Uterine smooth muscle cell (primary cell): ENCODE measurements at places on chromosomes 6 and 20. TPM values are rescaled to one million over a fixed set of nuclear protein-coding genes. Genes with fewer than 3 reads are reported as not detected.

Gene COL12A1
- 526 and 765 TPM in 2 replicates for total RNA-seq

Gene TP53TG5
- not detected in 2 replicates for total RNA-seq

Gene MCCD1
- total RNA-seq, result not detected in 2 replicates

Gene C20orf96
- total RNA-seq, result 3.1 and 4.4 TPM in 2 replicates

Gene MLN
- not detected in 2 replicates for total RNA-seq

Gene SLC23A2
- total RNA-seq, result 11.2 and 17.6 TPM in 2 replicates

Gene TREML2
- not detected in 2 replicates for total RNA-seq

Gene SEL1L2
- total RNA-seq, result not detected in 2 replicates

Gene MYBL2
- 3.0 and 16.8 TPM in 2 replicates for total RNA-seq

Gene TPMT
- 27.4 and 55.6 TPM in 2 replicates for total RNA-seq

Gene SLC17A4
- total RNA-seq, result not detected in 2 replicates

Gene CARMIL1
- 8.5 and 10.2 TPM in 2 replicates for total RNA-seq

Gene CENPQ
- 9.6 and 32.3 TPM in 2 replicates for total RNA-seq

Gene LCA5
- total RNA-seq, result 4.2 and 6.7 TPM in 2 replicates

Gene OR2B3
- not detected in 2 replicates for total RNA-seq

Gene CST4
- total RNA-seq, result 0.22 and 0.75 TPM in 2 replicates

Gene DDO
- total RNA-seq, result 2.9 and 3.0 TPM in 2 replicates

Gene GRM1
- total RNA-seq, result not detected in 2 replicates

Gene GPR63
- 0.44 and 0.50 TPM in 2 replicates for total RNA-seq

Gene FRK
- total RNA-seq, result 0.33 and 0.37 TPM in 2 replicates

Gene SLC17A2
- total RNA-seq, result not detected in 2 replicates

Gene CYP39A1
- 0.44 and 1.7 TPM in 2 replicates for total RNA-seq

Gene HCK
- not detected in 2 replicates for total RNA-seq

Gene PROCR
- 67.1 and 101 TPM in 2 replicates for total RNA-seq

Gene PTGIS
- 22.4 and 58.2 TPM in 2 replicates for total RNA-seq

Gene EEF1A2
- 0.33 and 1.9 TPM in 2 replicates for total RNA-seq

Gene JPH2
- 3.0 and 6.1 TPM in 2 replicates for total RNA-seq

Gene OPN5
- not detected in 2 replicates for total RNA-seq

Gene APOM
- 0.89 and 1.2 TPM in 2 replicates for total RNA-seq

Gene SFTA2
- total RNA-seq, result not detected in 2 replicates

Gene SLC17A1
- total RNA-seq, result not detected in 2 replicates

Gene TRPC4AP
- 77.4 and 78.1 TPM in 2 replicates for total RNA-seq

Gene NOX3
- not detected in 2 replicates for total RNA-seq

Gene BMP7
- not detected in 2 replicates for total RNA-seq

Gene ZNF391
- 1.7 and 3.0 TPM in 2 replicates for total RNA-seq

Gene EPPIN
- total RNA-seq, result not detected in 2 replicates

Gene NR2E1
- total RNA-seq, result not detected in 2 replicates

Gene GGTLC1
- total RNA-seq, result not detected in 2 replicates

Gene HLA-DMA
- 0.33 and 1.1 TPM in 2 replicates for total RNA-seq

Gene CTCFL
- total RNA-seq, result not detected in 2 replicates

Gene OPRM1
- not detected in 2 replicates for total RNA-seq

Gene JAG1
- 4.2 and 12.9 TPM in 2 replicates for total RNA-seq

Gene HLA-DPB1
- 6.8 and 21.1 TPM in 2 replicates for total RNA-seq

Gene IL17F
- total RNA-seq, result not detected in 2 replicates

Gene PSORS1C2
- total RNA-seq, result not detected in 2 replicates

Gene HLA-DQB2
- not detected in 2 replicates for total RNA-seq

Gene TOX2
- 1.6 and 1.9 TPM in 2 replicates for total RNA-seq

Gene TMEM244
- 0.66 TPM in 1 of 2 replicates, not detected in the other for total RNA-seq

Gene RIPOR3
- 12.7 and 15.6 TPM in 2 replicates for total RNA-seq

Gene BPIFB2
- not detected in 2 replicates for total RNA-seq

Gene DEFB132
- total RNA-seq, result not detected in 2 replicates

Gene CRYBG1
- total RNA-seq, result 16.2 and 27.7 TPM in 2 replicates

Gene ADGRF1
- total RNA-seq, result not detected in 2 replicates

Gene AKAP7
- total RNA-seq, result 3.2 and 5.6 TPM in 2 replicates
